ENCODE measurements at places on chromosomes 1 and 21.

DNA sequence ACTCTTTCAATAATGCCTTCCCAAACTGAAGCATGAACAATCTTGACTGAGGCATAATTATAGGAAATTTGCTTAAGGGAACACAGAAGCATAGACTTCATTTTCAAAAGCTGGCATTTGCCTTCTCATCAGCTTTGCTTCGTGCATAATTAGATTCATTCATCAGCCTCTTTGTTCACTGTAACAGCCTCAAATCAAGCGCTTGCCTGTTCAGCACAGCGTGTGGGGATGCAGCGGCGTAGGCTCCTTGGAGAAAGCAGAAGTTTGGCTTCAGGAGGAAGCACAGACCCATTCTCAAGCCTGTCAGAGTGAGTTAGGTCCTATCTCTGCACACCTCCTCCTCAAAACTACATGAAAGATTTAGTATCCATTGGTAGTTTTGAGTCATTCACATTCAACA lies 246.4 kb upstream of the MAP1LC3C start:
- no peak for DNase-seq

GRCh38 chr1:166221316-166221715 lies 54.5 kb upstream of the FAM78B start:
- no peak for DNase-seq

DNA sequence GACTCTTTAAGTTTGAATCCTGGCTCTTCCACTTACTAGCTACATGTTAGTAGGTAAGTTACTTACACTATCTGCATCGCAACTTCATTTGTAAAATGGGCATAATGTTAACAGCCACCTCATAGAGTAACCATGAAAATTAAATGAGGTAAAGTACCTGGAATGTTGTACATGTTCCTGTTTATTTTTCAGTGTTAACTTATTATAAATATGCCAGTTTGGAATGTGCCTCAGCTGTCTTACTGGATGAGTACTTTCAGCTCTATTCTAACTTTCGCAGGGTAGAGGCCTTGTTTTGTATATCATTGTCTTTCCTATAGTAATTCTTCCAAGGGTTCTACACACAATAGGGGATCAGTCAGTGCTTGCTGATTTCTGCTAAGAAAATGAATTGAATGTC lies 167.4 kb downstream of the DUSP10 start:
- DNase-seq: no peak

GRCh38 chr1:151134991-151135390 lies 11.4 kb downstream of the SEMA6C start:
- no peak for DNase-seq

DNA sequence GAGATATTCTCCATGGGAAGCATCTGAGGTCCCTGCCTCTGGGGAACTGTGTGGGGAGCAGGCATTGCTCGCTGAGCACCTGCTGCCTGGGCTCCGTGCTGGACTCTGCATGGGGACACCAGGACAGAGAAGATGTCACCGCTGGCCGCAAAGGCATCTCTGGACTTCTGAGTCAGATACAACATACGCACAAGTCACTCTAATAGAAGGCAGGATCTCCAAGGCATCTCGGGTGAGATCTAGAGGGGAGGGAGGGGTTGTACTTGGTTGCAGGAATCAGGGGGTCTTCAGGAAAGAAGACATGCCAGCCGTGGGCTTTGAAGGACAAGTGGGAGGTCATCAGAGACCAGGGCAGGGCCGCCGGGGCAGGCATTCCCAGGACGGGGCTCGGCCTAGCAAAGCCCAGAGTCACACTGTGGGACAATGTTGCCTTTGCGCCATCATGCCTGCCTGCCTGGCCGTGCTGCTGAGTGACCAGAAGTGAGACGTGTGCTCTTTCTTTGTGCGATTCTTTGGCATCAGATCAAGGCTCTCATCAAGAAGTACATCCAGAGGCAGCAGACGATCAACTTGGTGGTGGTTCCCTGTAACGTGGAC lies 28.3 kb downstream of the MX2 start:
- no peak for DNase-seq

DNA sequence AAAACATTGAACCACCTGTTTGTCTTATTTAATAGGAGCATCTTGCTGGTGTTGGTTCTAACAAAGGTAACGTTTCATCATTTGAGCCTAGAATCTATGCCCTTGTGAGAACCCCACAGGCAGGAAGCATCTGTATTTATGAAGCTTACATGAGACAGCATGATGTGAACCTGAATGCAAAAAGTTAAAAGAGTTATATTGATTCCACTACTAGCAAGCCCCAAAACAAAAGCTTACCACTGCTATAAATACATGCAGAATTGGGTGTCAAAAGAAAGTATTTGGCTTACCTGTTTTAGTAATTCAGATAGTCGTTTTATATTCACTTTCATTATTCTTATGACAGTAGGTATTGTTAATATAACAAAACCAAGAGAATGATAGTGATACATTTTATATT lies 301.2 kb upstream of the ADGRL2 start:
- DNase-seq: no peak

- DNase-seq: no peak
Measured at GRCh38 chr1:197546989-197547388, 228.3 kb downstream of the DENND1B start.

- DNase-seq: no peak
Measured at GRCh38 chr1:53321366-53321765, 6.5 kb downstream of the LRP8 start.

GRCh38 chr1:30768830-30769718 lies 11.5 kb upstream of the LAPTM5 start:
- DNase-seq: no peak
